Gastroesophageal sphincter (tissue), 4 donors: ENCODE measurements at places on chromosomes 4 and X.

DNA sequence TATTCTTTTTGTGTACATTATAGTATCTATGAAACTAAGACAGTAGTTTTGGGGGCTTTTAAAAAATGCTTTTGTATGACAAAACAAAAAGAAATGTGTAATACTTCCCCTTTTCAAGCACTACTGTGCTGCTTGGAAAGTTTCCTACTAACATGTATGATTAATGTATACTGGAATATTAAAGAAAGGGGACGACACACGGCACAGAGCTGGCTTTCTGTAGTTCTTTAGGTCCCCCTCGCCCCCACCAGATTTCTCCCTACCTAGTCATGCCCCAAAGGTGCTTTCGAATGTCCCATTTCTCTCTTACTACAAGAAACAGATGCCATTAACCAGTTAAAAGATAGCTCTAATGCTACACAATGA lies 1.6 kb upstream of the AP1S2 start:
- ATAC-seq, result no peak

- ATAC-seq, result peak; percentile 74
Measured at GRCh38 chr4:143768007-143768591, 67.6 kb upstream of the FREM3 start.

- ATAC-seq, result no peak
Measured at GRCh38 chrX:75997692-75998091, 175.2 kb upstream of the PBDC1 start.

DNA sequence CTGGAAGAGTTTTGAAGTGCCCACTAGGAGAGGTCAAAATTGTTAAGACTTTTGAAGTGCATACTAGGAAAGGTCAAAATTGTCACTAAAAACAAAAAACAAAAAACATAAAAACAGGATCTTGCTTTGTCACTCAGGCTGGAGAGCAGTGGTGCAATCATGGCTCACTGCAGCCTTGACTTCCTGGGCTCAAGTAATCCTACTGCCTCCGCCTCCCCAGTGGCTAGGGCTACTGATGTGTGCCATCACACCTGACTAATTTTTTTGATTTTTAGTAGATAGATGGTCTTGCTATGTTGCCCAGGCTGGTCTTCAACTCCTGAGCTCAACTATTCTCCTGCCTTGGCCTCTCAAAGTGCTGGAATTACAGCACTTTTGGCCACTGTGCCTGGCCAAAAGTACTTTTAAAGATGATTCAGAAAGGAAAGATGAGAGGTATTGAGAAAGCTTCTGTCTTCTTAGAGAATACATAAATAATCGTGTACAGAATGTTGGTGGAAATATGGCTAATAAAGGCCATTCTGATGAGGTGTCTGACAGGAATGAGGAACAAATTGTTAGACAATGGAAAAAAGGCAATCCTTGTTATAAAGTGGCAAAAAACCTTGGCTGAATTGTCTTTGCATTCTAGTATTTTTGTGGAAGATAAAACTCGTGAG lies 43.3 kb upstream of the STX18 start:
- ATAC-seq, result no peak

DNA sequence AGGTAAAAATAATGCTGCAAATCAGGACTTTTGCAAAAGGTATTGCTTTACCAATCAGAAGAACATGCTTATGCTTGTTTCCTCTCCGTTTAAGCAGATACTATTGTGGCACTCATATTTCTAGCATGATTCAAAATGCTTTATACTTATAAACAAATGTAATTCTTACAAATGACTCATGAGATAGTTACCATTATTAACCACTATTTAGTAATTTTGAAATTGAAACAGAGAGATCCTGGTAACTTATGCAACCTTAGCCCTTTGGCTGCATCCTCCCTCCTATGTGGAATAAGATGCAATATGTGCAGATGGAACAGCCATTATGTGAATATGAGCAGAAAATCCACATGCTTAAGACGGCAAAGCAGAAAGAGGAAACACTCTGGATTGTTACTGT lies 164.7 kb downstream of the PCDH18 start:
- peak; percentile 44 for ATAC-seq

- ATAC-seq, result no peak
Measured at GRCh38 chrX:108001218-108001814, 19.1 kb upstream of the TEX13B start.

DNA sequence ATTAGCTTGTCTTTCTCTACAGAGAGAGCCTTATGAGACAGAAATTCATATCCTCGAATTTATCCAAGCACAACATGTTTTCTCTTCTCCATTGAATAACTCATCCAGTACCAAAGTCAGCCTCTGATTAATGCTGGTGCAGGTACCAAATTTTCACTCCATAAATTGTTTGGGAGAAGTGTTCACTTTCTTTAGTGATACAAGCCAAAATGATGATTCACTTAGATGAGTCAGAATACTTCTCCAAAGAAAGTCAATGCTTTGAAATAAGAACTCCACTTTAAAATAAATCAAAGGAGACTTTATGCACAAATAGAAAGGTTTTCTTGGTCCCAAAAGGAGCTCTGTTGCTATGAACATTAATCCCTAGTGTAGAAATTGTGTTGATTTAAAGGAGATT lies 60.2 kb downstream of the MAOB start:
- peak; percentile 39 for ATAC-seq

GRCh38 chr4:102263024-102263787 lies 82.1 kb downstream of the SLC39A8 start:
- no peak for ATAC-seq

GRCh38 chr4:6199422-6199921 lies 877 bp downstream of the JAKMIP1 start:
- no peak for ATAC-seq

DNA sequence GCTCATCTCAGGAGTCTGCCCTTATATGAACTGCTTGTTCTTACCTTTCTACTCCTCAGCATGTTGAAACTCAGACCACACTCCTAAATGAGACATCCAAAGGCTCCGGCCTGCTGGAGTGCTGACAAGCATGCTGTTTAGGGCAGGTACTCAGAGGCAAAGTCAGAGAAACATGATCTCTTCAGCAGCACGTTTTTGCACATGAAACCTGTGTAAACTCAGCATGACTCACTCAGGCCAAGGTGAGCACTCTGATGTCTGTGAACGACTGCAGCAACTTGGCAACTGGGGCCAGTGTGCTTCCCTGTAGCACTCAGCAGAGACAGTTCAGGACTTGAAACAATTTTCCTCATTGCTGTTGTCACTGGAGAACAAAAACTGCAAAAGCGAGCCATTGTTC lies 109.6 kb downstream of the PACRGL start:
- ATAC-seq, result no peak

GRCh38 chrX:26442340-26442739 lies 226.4 kb downstream of the MAGEB5 start:
- ATAC-seq, result no peak

DNA sequence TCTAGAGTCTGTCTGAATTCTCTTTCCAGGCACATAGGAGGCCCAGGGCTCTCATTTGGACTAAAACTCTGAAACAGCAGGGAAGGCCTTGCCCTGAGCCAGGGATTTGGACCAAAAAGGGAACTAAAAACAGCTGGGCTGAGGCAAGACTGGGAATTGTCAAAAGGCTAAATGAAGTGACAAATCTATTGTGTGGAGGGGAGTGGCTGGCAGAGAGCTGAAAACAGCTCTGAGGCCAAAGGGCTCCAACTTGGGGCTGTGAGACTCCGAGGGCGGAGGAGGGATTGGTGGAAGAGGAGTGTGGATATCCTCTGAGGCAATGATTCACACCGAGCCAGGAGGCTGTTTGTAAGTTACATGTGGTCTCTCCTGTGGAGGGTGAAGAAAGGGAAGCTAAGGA lies 63.2 kb downstream of the PHEX start:
- peak; percentile 90 for ATAC-seq

DNA sequence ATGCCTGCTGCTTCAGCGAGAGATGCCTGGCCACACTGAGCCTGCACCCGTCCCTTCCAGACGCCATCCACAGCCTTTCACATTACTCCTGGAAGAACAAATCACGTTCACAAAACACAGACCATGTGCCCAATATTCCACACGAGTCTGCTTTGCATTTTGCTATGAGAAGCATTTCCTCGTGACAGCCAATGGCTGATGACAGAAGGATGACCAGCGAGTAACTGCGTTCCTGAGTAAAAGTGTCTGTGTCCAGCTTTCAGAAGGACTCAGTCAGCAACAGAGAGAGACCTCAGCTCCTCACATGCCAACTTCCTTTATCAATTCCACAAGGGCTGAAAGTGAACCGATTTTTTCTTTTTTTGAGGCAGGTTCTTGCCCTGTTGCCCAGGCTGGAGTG lies 19.5 kb downstream of the NAT8L start:
- ATAC-seq, result no peak

DNA sequence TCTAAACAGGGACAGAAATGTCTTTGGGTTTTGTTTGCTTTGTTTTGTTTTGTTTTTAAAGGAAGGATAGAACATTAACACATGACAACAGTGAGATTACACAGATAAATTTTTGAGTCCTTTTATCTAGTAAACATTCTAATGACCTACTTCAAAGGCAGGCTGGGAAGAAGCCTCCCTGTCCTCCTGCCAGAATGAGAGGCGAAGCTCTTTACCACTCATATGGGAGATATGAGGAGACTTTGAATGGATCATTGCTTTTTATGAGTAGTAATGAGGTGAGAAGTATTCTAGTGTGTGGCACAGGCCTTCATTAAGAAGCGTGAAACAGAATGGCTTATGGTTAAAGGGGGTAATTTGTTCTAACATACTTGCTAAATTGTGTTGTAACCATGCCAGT lies 172.0 kb downstream of the FBXO8 start:
- no peak for ATAC-seq

GRCh38 chr4:73718375-73719373 lies 21.7 kb upstream of the CXCL8 start:
- ATAC-seq, result no peak

GRCh38 chr4:8050555-8051206 lies 107.9 kb downstream of the ABLIM2 start:
- ATAC-seq, result peak; percentile 84

DNA sequence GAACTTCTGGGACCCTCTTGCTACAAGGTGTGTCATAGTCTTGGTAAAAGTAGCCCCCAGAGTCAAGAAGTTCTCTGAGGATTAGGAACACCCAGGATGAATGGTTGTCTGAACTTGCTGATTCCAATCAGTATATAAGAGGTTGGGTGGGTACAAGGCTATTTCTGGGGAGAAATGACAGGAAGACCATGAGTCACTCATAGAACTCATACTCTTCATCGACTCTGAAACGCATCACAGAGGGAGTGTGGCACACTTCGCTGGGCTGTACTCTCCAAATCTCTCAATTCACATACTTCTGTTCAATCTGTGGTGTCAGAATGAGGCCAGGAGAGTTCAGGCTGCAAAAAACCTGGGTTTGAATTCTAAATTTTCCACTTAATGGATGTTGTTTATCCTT lies 193.2 kb upstream of the LEF1 start:
- ATAC-seq, result no peak

DNA sequence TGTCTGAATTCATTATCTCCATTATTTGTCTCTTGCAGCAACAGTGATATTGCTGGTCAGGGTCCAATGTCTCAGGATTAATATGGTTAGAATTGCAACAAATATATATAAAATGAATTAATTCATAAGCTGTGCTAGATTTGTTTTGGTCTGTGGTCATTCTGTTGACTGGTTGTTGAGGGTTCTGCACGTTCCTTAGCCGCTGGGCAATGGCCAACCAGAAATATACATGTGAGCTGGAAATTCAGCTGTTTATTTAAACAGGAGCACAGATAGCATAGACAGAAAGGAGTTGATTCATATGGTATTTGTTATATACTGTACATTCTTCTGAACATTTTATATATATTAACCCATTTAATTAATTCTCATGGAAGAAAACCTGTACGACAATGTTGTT lies 100.8 kb downstream of the RPA4 start:
- ATAC-seq, result no peak

DNA sequence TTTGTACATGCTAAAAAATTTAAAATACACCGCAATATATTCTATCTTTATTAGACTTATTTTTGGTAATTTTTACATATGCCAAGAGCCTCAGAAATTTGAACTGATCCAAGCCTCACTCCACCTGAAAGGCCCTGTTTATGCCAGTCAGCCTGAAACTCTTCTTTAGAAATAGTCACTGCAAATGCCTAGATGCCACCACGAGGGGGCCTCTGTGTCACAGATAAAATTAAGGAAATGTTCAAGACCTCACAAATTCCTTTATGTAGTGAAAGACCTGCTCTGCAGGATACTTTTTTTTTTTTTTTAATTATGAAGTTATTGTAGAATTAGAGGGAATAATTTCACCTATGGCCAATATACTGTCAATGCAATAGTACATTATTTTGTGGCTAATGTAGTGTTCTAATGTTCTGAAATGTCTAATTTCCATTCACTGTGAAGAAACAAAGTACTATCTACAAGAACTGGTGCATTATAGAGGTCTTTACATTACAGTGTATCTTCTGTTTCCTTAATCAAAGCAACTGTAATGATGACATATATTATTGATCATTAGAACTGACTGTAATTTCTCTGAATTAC lies 69.8 kb downstream of the DTHD1 start:
- no peak for ATAC-seq

- peak; percentile 37 for ATAC-seq
Measured at GRCh38 chrX:69305333-69306062, 140.2 kb upstream of the PJA1 start.

DNA sequence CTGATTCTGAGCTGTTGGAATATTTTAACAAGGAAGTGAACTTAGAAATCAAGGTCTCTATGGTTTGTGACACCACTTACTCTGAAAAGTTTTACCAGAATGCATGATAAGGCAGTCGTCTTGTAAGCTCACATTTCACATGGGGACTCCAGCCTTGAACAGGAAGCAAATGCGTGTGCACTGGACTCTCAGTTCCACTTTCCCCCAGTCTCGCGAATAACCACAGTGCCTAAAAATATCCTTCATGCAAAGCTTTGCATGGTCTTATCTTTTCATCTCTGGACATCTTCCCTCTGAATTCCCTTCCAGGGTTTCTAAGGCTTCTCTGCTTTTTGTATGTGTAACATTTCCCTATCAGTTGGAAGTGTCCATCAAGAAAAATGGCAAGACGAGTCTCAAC lies 581.8 kb downstream of the NLGN4X start:
- no peak for ATAC-seq

DNA sequence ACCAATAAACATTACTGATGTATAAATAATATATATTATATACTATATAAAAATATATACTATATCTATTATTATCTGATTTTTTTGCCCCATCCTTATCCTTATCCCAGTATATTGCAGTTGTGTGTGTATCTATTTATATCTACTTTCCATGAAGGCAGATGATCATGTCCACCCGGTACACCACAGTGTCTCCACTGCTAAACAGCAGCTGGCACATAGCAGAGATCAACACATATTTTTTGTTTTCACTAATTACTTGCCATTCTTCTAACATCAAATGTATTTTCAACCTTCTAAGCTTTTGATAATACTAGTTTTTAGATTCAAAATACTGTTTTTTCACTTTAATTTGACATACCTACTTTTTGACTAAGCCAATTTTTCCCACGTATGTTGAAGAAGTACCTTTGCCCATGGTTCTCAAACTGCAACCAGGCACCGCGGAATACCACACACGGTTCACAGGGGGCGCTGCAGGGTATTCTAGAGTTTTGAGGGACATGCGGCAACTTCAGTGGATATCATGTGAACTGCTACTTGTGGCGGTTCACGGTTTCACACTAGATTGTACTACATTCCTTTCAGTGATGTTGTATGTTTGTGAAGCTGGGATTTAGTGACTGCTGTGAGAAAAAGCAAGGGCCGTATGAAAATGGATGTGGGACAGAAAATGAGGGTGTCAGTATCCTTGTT lies 182.5 kb upstream of the NPY2R start:
- no peak for ATAC-seq
